ENCODE measurements at places on chromosomes 16 and 17. TPM values are rescaled to one million over a fixed set of nuclear protein-coding genes. Genes with fewer than 3 reads are reported as not detected.
A peak's percentile ranks its signal among the peaks of the same experiment; 100 is the strongest.

- DNase-seq, result no peak
Measured at GRCh38 chr17:50310455-50311111, 35.3 kb upstream of the XYLT2 start.

- DNase-seq, result no peak
Measured at GRCh38 chr17:2027528-2028233, 2.3 kb upstream of the DPH1 start.

DNA sequence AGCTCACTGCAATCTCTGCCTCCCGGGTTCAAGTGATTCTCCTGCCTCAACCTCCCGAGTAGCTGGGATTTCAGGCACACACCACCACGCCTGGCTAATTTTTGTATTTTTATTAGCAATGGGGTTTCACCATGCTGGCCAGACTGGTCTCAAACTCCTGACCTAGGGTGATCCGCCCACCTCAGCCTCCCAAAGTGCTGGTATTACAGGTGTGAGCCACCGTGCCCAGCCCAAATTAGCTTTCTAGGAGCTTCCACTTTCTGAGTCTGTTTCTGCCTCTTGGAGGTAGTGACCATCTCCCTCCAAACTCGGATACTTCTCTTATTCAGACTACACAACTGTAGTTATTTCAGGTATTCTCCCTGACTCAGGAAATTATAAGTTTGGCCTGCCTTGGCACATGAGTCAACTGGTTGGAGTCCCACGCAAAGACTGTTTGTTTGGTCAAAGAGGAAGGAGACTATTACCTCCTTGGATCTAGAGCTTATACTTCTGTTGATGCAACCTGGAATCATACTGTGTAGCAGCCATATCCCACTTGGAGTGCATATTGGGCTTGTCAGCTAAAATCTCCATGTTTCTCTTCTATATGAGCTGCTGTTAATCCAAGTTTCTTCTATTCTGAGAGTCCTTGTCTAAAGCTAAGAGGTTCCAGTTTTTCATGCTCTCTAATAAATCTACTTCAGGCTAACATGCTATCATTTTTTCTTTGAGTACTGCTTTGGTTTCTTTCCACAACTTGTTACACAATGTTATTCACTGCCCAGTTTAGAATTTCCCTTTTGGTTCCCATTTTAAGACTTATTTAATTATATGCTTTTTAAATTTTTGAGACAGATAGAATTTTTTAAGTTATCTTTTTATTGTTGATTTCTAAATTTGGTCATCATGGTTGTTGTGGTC is 7.5 kb downstream of the IL4R start:
- DNase-seq, result no peak

DNA sequence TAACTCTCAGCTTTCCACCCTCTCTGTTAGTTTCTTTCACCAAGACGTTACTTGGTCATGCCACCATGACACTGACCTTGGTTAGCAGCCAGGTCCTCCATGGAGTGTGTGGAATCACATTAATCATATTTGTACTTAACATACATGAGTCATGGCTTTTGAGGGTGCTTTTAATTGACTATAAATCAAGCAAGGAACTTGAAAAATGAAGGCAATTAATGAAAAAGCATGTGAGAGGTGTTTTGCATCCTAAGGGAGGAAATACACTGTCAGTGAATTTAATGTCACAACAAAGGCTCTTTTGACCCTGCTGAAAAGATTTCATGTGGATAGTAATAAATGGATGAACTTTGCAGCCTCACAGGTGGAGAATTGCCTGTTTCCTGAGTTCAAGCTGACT is 240.7 kb downstream of the CDH13 start:
- no peak for DNase-seq

DNA sequence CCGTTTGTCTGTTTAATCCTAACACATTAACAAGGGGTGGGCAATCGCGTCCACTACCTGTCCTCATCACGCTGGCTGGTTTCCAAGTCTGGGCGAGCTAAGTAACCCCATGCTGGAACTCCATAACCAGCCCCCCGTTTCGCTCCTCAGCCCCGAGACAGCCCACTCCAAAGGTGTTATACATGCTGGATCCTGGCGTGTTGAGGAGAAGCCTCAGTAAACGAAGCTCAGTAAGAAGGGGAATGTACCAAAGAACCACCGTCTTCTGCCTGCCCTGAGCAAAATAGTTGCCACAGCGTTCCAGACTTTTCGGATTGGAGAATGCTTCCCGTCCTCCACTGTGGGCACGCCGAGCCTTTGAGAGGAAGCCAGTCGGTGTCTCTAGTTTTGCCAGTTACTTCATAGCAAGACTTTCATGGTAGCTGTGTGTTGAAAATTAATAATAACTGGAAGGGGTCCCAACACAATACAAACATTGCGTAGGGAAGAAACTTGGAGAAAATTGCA is 16.1 kb upstream of the C17orf78 start:
- no peak for DNase-seq

DNA sequence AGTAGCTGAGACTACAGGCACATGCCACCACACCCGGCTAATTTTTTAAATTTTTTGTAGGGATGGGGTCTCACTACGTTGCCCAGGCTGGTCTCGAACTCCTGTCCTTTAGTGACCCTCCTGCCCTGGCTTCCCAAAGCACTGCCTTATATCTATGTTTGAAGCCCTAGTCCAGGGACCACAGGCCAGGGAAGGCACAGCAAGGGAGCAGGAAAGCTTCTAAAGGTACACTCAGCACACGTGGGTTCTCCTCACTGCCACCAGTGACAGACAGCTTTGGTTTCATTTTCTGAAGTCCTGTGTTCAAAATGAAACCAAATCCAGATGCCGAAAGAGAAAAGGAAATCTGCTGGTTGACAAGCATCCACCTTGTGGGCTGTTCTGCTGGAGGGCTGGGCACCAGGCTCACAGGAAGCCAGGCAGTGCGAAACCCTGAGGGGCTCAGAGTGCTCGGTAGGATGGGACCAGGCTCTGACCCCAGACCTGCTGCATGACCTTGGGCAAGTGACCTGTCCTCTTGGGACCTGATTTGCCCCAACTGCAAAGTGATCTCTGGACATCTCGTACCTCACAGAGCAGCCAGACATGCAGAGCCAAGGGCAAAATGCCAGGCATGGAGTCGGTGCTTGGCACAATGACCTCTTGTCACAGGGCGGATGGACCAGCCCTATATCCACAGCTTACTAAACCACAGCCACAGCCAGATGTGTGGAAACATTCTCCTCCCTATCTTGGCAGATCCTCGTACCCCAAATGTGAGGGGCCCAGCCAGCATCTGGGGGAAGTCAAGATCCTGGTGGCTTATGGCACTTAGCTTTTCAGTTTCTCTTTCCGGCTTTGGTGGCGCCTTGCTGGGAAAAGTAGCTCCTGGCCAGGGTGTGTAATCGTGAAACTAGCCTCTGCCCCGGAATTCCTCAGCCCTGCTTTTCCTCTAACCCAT is 2.8 kb upstream of the SOCS1 start:
- DNase-seq, result no peak

- no peak for DNase-seq
Measured at GRCh38 chr16:5296176-5296575, 198.6 kb upstream of the EEF2KMT start.

GRCh38 chr17:62819511-62820221 is 11.6 kb upstream of the MARCHF10 start:
- DNase-seq, result peak; percentile 77

DNA sequence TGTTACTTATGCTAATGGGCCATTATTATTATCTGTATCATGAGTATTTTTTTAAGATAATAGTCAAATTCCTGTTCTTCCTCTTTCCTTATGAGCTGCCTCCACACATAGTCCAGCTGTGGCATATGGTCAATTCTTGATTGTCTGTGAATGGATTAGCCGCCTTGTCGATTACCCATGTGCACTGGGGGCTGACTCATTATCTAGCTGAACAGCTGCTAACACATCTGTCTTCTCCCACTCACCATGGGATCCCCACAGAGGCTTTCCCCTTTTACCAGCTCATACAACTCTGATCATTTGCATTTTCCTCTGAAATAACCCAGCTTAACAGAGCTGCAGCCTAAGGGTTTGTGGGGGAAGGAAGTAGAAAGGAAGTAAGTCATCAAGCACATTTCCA is 915.0 kb downstream of the CDH11 start:
- no peak for DNase-seq

DNA sequence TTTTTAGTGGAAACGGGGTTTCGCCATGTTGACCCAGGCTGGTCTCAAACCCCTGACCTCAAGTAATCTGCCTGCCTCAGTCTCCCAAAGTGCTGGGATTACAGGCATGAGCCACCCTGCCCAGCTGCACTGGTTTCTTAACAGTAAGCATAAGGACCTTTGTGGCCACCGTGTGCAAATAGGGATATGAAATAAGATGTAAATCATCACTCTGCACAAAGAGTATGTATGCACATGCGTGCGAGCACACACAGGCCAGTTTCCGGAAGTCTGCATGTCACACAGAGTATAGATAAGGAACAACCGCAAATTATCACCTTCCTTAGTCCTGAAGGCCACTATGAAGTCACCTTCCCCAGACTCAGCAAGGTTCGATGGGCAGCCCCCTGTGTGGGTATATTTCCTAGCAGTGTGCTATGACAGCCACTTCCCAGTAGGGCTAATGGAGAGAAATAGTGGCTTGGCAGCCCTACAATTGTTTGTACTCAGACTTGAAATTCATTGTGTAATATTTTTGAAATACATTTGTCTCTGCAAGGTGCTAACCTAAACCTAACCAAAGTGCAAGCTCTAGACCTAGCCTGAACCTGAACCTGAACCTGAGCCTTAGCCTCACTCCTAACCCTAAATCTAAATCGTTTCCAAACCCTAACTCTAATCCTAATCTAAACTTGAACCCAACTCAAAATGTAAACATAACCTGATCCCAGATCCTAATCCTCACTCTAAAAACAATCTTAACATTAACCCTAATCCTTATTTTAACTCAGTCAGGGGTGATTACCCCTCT is 48.4 kb upstream of the SKAP1 start:
- no peak for DNase-seq

GRCh38 chr17:17067257-17067656 is 25.0 kb downstream of the MPRIP start:
- DNase-seq, result no peak

- no peak for DNase-seq
Measured at GRCh38 chr16:86431540-86431939, 78.8 kb upstream of the FOXF1 start.

DNA sequence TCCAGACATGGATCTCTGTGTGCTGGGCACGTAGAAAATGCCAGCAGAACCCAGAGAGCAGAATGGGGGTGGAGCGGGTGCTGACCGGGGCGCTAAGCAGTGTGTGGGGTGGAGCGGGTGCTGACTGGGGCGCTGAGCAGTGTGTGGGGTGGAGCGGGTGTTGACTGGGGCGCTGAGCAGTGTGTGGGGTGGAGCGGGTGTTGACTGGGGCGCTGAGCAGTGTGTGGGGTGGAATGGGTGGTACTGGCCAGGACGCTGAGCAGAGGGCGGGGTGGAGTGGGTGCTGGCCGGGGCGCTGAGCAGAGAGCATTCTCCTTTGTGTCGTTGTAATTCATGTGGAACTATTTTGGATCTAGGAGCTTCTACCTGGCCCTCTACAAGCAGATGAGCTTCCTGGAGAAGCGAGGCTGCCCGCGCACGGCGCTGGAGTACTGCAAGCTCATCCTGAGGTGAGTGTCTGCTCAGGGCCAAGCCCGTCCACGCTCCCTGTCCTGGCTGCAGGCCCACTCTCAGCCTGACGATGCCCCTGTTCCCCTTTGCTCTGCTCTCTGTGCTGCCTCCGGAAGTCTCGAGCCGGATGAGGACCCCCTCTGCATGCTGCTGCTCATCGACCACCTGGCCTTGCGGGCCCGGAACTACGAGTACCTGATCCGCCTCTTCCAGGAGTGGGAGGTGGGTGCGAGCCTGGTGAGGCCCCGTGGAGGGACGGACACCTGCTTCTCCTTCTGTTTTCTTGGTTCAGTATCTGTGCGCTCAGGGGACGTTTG is 20.3 kb upstream of the MC1R start:
- DNase-seq, result no peak

DNA sequence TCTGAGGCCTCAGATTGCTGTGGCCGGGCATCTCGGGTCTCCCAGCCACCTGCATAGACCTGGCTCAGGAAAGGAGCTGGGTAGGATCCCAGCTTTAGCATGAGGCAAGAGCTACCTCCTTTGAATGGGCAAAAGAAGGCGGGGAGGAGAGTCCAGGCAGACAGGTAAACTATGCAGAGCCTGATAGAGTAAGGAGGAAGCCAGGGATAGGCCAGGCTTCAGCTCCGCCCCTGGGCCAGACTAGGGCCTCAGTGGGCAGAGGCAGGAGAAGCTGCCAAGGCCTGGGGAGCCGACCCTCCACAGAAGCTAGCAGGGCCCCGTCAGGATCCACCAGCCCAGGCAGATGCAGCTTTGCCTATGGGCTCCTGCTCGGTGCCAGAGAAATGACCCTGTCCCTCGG is 22.6 kb upstream of the UBE2G1 start:
- no peak for DNase-seq

- no peak for DNase-seq
Measured at GRCh38 chr17:41919165-41919817, 540 bp upstream of the ACLY start.

- DNase-seq, result peak; percentile 90
Measured at GRCh38 chr17:14302431-14303099, 1.7 kb downstream of the HS3ST3B1 start.

GRCh38 chr16:2719328-2720063 is 528 bp downstream of the PRSS27 start:
- no peak for DNase-seq

DNA sequence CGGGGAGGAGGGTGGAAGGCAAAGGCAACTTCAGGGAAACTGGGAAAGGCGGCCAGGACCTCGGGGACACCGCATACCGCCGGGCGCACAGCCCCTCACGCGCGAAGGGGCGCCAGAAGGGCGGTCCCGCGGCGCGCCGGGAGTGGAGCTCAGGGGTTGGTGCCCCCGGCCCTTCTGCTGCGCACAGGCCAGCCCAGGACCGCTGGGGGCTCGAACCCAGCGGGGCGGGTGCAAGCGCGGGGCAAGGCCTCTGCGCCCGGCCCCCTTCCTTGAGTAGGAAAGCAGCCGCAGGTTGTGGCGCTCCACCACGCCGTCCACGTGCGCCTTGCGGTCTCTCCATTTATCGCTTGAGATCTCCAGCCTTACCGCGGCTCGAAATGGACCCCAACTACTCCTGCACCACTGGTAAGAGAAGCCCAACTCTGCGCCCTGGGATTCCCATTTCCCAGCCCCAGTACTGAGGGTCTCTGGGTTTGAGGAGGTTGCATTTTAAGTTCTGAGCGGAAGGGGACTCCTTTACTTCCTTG is 3.0 kb upstream of the MT1A start:
- DNase-seq, result no peak

The TMEM132E gene
- total RNA-seq, result 1.2 TPM

The KRT9 gene
- 0.85 TPM for total RNA-seq

The MILR1 gene
- not detected for total RNA-seq

The FZD2 gene
- 54.4 TPM for total RNA-seq

The C1QTNF8 gene
- not detected for total RNA-seq

The FBXL16 gene
- 4.3 TPM for total RNA-seq
